ENCODE measurements at places on chromosomes 12 and 14.

DNA sequence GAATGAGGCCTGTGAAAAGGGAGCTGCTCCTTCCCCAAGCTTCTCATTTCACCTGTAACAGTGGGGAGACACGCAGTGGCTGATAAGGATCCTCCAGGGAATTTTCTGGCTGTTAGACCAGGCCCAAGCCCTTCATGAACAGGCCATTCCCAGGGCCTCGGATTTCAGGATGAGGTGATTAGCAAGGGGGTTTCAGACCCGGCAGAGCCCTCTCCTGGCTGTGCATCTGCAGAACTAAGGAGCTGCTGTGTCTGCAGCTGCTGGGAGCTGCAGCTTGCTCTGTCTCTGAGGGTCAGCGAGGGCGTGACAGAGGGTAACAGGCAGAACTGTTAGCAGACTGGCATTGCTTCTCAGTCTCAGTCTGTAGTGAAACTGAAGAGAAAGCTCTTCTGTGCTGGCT, 110.4 kb downstream of the KCNA5 start:
- no peak for DNase-seq

DNA sequence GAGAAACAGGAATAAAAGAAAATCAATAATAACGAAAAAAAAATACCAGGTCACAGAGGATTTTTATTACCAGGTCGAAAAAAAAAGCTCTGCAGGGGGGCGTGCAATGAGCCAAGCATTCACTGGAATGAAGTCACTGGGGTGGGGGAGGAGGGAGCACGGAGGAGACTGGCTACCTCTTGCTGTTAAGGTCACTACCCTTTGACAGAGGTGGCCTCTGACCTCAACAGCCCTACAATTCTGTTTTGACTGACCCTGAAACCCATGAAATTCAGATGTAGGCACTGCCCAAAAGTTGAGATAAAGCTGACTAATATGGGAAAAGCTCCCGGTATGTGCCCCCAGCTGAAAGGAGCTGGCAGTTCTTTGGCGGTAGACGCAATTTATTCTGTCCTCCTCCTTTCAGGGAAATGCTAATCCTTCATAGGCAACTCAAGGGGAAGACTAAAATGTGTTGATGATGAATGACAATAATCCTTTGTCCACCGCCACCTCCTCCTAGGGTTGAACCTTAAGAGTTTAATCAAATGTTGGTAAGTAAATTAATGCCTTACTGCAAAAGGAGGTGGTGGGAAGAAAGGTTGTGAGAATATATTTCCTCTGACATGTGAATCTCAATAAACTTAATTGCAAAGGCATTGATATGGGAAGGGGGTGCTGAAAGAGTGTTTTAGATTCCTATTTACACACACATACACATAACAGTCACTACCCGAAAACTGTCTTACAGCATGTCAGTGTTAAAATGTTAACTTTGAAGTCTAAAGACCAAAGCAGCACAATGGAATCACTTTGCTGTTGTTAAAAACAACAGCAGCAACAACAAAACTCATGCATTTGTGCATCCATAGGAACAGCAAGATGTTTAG, 6.3 kb upstream of the RIC8B start:
- no peak for DNase-seq

GRCh38 chr12:10179776-10180181, 947 bp downstream of the TMEM52B start:
- no peak for DNase-seq

GRCh38 chr14:60637479-60638315, 11.6 kb downstream of the SIX1 start:
- DNase-seq: no peak

All from effector memory CD4-positive, alpha-beta T cell (primary cell).